ENCODE measurements at places on chromosomes 7 and 10.
A peak's percentile ranks its signal among the peaks of the same experiment; 100 is the strongest.

- DNase-seq, result no peak
Measured at GRCh38 chr10:119896937-119897770, 4.6 kb downstream of the SEC23IP start.

DNA sequence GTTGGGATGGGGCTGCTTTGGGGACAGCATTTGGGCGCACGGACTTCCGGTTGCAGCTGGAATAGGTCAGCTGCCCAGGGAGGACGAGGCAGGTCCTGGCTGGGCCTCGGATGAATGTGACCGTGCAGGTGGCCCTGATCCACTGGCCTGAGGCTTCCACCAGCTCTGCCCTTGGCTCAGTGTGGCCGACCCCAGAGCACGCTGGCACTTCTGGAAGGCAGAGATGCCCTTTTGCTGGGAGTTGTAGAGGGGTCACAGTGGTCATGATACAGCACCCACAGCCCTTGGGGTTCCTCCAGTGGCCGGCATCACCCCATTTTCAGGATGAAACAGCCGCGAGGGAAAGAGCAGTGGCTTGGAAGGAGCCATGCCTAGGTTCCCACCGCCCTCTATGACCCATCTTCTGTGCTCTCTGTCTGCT lies 19.0 kb downstream of the ADCY1 start:
- DNase-seq, result no peak

GRCh38 chr10:21534604-21535493 lies 817 bp downstream of the MLLT10 start:
- DNase-seq, result peak; percentile 3

DNA sequence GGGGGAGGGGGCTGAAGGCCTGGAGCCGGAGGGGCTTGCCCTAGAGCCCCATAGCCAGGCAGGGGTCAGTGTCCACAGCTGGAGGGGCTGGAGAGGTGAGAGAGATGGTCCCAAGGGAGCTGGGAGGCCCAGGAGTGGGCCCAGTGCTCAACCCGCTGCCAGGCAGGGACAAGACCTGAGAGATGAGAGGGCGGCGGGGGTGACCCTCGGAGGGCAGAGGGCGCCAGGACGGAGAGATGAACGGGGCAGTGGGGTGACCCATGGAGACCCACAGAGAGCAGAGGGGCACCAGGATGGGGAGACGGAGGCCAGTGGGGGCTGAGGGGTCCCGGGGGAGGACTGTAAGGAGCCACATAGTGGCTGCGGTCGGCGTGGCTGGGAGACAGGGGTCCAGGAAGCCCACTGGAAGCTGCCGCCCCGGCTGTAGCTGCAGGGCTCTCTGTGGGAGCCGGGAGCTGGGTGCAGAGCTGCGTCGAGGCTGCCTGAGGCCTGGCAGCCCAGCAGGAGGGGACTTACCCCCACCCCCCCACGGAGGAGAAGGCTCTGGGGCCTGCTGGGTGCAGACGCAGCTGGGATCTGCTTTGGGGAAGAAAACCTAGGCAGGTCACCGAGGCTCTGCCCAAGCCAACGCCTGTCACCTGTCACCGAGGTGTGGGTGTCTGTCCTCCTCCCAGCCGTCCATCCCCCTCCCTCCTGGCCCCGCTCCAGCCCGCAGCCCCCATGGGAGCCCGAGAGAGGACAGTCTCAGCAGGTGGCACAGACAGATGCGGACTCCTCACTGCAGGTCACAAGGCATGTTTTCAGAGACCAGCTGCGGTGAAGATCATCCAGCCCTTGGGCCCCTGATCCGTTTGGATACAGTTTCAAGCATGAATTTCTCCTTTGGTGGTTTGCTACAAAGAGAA lies 25.1 kb downstream of the PWWP2B start:
- no peak for DNase-seq

- DNase-seq, result no peak
Measured at GRCh38 chr7:85074016-85074415, 112.8 kb downstream of the SEMA3D start.

DNA sequence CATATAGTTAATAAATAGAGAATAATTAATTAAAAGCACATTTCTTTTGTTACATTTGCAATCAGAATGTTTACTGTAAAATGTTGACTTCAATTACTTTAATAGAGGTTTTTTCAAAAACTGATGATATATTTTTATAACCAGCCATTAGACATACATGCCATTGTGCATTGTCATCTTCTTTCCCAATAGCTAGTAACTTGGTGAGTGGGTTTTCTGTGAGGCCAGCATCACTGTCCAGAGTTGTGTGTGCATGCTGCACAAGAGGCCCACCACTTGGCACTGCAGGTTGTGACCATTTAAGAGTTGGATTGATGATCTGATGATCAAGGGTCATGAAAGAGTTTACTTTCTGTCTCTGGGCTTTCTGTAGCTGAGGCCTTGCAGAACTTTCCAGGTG lies 46.5 kb downstream of the TFEC start:
- no peak for DNase-seq

GRCh38 chr10:50809596-50809995 lies 69.9 kb downstream of the ASAH2B start:
- no peak for DNase-seq

GRCh38 chr7:77899516-77899915 lies 100.9 kb downstream of the PHTF2 start:
- DNase-seq, result no peak

DNA sequence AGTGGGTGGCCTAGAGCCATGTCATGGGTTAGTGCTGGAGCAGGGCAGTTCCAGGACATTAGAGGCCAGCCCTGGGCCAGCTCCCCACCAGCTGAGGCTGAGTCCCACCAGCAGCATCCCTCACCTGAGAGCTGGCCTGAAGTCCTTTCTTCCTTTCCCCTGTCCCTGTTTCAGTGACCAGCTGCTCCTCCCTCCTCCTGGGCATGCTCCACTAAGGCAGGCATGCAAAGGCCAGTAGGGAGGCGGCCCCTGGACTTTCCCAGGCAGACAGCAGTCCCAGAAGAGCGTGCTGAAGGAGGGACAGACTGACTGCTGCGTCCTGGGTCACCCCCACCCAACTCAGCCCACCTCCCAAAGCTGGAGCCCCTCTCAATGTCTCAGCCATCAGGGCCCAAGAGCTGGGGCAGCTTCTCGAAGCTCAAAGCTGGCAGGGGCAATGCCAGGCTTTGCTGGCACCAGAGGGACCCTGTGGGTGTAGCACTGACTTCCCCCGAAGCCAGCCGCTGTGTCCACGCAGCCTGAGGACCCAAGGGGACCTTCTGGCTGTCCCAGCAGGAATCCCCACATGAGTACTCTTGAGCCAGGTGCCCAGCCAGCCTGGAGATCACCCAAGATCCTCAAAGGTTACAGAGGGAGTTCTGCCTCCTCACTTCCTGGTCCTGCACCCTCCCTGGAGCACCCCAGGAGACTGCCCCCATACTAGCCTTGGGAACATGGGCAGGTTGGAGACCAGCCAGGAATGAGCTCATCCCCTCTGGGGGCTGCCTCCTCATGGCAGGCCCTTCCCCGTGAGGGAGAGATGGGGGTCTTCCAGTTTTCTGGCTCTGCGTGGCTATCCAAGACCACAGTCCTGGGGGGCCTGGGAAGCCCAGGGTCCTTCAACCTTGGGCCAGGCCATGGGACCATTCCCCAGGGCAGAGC lies 35.2 kb upstream of the RET start:
- no peak for DNase-seq

GRCh38 chr7:10245406-10245805 lies 728.3 kb upstream of the PHF14 start:
- DNase-seq, result peak; percentile 46

DNA sequence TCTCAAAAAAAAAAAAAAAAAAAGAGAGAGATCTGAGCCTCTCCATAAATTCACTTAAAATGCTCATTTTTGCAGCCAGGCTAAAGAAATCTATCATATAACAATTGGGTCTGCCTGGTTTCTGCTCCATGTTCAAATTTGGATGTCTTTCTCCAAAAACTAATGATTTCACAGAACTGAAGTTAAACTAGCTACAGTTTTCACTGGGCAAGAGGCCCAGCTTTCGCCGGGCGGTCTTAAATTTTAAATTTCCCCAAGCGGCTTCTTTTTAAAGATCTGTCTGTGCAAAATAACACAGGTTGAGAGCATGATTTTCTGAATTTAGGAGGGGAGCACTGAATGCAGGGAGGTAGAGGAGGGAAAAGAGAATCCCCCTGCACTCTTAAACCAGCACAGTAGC lies 603.4 kb downstream of the KCNMA1 start:
- no peak for DNase-seq

DNA sequence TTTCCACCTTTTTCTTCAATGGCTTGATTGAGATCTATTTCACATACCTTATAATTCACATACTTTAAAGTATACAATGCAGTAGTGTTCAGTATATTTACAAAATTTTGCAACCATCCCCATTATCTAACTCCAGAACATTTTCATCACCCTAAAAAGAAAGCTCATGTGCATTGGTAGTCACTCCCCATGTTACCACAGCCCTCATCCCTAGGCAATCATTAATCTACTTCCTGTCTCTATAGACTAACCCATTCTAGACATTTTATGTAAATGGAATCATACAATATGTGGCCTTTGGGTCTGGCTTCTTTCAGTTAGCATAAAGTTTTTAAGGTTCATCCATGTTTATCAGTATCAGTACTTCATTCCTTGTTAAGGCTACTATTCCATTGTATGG lies 214.2 kb downstream of the WDR11 start:
- DNase-seq, result no peak

GRCh38 chr7:128963327-128963757 lies 25.6 kb downstream of the IRF5 start:
- no peak for DNase-seq

- no peak for DNase-seq
Measured at GRCh38 chr7:3994764-3995163, 687.3 kb upstream of the FOXK1 start.

DNA sequence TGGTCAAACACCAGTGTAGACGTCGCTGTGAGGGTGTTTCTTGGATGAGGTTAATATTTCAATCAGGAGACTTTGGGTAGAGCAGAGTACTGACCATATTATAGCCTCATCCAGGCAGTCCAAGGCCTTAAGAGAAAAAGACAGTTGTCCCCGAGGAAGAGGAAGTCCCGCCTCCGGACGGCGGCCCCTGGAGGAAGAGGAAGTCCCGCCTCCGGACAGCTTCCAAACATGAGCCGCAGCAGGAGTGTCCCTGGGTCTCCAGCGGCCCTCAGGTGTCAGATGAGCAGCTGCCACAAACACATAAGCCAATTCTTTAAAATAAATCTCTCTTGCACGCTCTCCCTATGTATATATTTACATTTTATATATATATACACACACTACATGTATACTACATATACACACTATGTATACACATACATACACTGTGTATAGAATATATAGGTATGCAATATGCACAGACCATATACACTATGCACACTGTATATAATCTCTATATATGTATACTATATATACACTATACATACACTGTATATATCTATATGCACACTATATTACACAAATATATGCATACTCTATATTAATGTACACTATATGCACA lies 37.5 kb downstream of the PWWP2B start:
- no peak for DNase-seq

- no peak for DNase-seq
Measured at GRCh38 chr10:97718659-97719142, 5.2 kb downstream of the MARVELD1 start.

DNA sequence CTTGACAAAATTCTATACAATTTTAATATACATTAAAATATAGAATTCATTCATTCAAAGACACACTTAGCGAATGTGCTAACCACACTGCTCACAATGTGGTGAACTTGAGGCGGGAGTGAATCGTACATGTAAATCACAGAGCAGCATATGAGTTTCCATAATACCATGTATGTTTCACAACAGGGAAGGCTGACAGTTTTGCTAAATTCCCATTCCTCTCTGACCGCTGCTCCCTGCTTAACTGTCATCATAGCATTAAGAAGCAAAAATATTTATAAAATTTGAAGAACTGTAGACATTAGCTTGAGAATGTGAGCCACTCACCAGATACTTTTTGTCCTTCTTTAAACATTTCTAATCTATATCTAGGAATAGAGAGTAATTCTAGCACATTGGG lies 763.3 kb downstream of the MAGI2 start:
- no peak for DNase-seq

- no peak for DNase-seq
Measured at GRCh38 chr7:106999023-106999422, 45.5 kb upstream of the PRKAR2B start.

- no peak for DNase-seq
Measured at GRCh38 chr7:112866424-112866823, 76.2 kb upstream of the TMEM168 start.

- peak; percentile 68 for DNase-seq
Measured at GRCh38 chr10:101780818-101781654, 2.2 kb downstream of the NPM3 start.

DNA sequence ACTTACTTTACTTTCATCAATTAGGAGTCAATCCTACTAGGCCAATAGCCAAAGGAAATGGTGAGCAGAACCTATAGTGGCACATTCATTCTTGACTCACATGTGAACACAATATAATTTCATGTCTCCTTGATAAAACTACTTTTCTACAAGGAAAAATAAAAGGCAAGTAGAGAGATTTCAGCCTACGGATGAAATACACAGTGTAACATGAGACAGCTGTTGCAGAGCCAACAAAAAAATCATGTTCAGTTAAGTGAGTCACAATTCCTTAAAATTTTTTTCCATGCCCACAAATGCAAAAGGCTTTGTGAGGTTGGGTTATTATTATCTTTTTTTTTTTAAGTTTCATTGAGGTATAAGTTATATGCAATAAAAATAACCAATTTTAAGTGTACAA lies 54.8 kb downstream of the GPR141 start:
- no peak for DNase-seq

- no peak for DNase-seq
Measured at GRCh38 chr10:70371846-70372245, 10.6 kb downstream of the LRRC20 start.

- no peak for DNase-seq
Measured at GRCh38 chr7:94003446-94004023, 620 bp downstream of the BET1 start.

- no peak for DNase-seq
Measured at GRCh38 chr10:15718694-15719048, 1.1 kb downstream of the ITGA8 start.

DNA sequence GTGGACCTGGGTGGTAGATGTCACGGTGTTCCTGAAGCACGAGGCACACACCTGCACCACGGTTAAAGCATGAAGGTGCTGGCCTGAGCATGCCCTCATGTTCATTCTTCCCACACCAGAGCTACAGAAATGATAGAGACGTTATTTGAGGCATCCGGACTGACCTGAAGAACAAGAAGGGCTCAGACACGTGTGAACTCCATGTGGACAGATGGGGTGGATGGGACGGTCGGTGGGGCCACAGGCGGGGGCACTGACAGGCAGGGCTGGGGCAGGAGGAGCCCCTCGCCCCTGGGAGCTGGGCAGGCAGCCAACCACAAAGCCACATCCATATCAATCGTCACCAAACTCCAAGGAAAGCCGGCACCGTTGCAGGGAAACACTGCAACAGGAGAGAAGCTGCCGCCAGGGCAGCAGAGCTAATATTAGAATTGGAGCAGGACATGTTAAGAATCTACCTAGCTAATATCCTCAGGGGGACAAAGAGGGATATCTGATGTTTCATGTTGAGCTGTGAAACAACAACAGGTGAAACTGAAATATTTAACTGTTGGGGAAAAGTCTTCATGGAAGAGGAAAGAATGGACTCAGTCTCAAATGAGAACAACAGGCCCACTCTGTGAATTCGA lies 37.8 kb upstream of the DIP2C start:
- no peak for DNase-seq

DNA sequence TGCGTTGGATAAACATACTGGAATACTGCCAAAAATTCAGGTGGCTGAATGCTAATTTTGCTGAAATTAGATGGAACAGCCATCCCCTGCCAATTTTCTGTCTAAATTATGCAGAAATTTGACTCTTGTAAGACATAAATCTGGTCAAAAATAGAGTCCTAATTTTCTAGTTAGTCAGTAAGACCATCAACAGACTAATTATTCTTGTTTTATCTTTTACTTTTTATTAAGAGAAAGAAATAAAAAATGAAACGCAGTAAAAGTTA lies 110.3 kb upstream of the GATA3 start:
- no peak for DNase-seq
